Activated CD4-positive, CD25-positive, alpha-beta regulatory T cell treated with anti-CD3 and anti-CD28 coated beads, Interleukin-2, amount 50 U/mL, for 72 hours (primary cell): ENCODE measurements at places on chromosomes 13 and 19.

DNA sequence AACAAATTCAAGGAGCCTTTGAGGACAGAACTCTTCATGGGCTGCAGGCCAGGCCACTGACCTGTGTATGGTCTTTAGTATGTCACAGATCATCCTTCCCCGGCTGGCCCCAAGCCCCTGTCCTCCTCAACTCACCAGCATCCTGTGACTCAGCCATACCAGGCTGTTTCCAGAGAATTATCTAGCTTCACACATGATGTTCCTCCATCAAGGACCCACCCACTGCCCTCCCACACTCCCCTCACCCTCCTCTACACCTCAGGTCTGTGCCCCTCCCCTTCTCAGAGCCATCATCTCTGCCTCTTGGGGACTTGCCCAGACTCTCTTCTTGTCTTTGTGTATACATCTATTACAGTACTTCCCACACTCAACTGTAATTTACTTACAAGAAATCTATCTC is 14.7 kb downstream of the DCT start:
- DNase-seq: no peak

DNA sequence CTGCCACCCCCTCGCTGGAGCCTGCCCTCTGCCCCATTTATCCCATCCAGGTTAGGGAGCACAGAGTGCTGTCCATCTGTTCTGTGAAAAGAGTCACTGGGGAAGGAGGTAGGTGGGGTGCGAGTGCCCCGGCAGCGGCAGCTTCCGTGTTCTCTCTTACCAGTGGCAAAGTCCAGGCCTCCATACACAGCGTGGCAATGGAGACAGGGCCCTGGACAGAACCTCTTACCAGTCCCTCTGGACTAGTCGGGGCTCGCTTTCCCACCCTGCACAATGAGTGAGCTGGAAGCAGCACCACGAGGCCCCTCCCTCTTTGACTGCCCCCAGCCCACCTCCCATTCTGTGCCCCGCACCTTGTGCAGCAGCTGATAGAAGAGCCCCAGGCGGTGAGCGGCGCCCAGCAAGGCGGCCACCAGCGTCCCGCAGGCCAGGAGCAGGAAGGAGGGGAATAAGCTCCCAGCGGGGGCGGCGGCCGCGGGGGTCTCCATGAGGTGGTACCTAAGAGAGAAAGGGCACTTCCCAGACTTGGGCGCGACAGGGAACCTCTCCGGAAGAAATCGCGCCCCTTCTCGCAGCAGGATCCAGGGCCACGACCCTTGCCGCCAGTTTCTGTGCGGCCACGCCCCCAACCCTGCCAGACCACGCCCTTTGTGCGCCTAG is 17.5 kb downstream of the SYDE1 start:
- peak; percentile 40 for DNase-seq

DNA sequence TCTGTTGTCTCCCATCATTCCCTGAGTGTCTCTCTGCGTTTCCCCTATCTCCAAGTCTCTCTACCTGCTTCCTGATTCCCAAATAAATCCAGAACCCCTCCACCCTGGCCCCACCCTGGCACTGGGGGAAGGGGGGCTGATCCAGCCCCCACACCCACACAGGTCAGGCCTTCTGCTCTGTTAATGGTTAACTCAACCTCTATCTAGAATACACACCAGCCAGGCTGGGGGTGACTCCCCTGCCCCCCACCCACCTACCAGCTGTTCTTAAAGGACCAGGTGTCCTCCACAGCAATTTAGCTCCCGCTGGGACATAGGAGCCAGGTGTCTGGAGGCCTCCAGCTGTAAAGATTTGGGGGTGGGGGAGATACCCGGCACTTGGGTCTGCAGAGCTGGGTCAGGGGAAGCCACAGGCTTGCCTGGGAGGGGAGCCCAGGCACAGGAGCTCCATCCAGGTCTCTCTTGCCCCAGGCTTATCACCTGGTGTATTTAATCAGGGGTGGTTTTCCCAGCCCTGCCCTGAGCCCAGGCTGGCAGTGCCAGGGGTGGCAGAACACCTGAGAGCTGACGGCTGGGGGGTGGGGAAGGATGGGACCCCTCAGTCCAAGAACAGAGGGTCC is 3.9 kb downstream of the IRF2BP1 start:
- DNase-seq: no peak

DNA sequence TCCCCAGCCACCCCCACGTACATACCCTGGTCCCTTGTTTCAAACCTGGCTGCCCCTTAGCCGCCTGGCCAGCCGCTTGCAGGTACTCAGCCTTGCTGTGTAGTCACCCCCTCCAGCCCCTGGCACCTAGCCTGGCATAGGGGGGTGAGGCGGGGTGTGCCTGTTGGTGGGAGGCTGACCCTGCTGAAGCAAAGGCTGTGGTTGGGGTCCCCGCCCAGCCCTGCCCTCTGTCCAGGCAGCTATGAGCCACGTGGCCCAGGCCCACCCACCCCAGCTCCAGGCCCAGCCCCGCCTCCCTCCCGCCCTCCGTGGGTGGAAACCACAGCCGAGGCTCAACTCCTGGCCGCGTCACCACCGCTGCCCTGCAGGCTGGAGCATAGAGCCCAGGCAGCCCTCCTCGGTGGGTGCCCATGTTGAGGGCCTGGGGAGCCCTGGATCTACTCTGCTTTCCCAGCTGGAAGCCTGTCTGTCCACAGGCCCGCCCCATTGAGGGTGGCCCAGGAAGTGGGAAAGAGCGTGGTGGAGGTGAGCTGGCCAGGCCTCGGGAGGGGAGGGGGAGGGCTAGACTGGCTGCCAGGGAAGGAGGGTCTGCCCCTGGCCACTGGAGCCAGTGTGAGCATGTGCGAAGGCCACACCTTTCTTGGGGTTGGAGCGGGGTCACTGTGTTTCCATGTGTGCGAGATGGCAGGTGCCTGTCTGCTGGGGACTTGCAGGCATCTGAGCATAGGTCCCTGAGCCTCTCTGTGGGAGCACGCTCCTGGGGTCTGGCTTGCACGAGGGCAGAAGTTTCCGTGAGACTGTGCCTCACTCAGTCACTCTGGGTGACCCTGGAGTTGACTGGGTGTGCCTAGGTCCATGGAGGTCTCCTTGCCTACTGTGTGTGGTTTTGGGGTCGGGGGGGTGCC is 31.0 kb downstream of the PAK4 start:
- no peak for DNase-seq

DNA sequence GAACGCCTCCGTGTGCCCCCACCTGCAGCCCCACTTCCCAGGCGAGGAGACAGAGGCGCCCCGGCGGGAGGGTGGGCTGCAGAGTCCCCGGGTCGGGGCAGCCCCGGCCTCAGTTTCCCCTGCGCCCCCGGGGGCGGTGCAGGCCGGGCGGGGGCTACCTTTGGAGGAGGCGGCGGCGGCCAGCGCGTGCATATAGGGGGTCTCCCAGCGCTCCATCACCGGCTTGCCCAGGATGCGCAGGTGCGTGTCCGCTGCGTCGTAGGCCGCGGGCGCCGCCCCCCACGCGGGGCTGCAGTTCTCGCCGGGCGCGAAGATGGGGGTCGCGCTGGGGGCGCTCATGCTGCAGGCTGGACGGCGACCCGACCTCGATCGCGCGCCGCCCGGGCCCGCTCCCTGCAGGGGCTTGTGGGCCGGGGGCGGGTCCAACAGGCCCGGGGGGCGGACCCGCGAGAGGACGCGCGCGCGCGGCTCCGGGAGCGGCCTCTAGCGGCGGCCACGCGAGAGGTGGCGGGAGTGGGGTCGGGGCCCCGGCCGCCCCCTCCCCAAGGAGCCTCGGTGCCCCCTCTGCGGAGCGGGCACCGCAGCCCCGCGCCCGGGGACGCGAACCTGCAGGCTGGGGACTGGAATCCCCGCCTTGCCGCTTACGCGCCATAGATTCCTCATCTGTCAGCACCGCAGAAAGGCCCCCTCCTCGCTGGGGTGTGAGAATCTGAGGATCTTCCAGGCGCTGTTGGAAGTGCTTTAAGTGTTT is at the start of gene GAMT:
GAMT (minus strand) TSS at position 405 of the 751 bp plus-strand sequence; CDS start at position 339, 66 bp downstream.
- peak; percentile 53 for DNase-seq

- no peak for DNase-seq
Observed at GRCh38 chr19:6263306-6263705, 16.5 kb downstream of the MLLT1 start.

- no peak for DNase-seq
Observed at GRCh38 chr19:22422211-22422610, at the start of gene ZNF98. ZNF98 (minus strand) TSS chr19:22422346; CDS start chr19:22422224, 122 bp downstream.

GRCh38 chr13:67228031-67228430 is 2.1 kb downstream of the PCDH9 start:
- no peak for DNase-seq

- no peak for DNase-seq
Observed at GRCh38 chr19:3833578-3834348, 35.1 kb downstream of the ZFR2 start.

GRCh38 chr13:114122591-114123211 is 9.7 kb downstream of the RASA3 start:
- DNase-seq: no peak

DNA sequence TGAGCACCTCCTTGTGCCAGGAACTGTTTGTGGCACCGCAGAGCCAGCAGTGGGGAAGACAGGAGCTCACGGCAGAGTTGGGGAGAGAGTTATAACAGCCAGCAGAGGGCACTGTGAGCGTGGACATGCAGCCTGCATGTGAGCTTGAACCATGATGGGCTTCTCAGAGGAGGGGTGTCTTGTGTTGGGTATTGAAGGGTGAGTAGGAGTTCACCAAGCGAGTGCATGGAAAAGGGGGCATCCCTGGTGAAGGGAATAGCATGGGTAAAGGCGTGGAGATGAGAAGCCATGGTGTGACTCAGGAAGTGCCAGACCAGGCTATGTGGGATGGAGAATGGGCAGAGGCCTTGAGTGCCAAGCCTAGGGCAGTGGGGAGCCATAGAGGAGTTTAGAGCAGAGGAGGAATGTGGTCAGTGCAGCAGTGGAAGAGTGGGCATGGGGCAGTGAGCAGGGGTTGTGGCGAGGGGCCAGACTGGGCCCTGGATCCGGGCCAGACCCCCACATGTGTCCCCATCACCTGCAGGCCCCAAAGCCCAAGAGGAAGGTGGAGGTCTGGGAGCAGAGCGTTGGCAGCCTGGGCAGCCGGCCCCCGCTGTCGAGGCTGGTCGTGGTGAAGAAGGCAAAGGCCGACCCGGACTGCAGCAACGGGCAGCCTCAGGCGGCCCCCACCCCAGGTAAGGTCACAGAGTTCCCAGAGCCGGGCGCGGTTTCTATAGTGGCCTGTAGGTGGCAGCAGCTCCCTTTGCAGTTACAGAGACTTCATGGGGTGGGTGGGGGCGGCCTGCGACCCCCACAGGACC is 11.8 kb upstream of the SHD start:
- peak; percentile 67 for DNase-seq

DNA sequence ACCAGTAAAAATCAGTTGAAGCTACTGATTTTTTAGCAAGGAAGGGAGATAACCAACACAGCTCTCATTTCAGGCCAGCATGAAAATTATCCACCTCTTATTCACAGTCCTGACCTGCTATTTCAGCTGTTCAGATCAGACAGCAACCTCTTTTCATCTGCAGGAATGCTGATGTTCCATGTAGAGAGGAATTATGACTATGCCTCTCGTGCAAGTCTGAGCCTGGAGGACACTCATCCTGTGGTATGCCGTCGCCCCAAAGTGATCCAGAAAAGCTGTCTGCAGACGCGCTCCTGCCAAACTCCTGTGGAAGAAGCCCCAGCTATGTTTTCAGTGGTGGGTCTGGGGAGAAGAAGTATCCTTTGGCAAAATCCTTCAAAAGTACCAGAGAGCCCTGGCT is 563.5 kb upstream of the SLITRK1 start:
- DNase-seq: no peak

DNA sequence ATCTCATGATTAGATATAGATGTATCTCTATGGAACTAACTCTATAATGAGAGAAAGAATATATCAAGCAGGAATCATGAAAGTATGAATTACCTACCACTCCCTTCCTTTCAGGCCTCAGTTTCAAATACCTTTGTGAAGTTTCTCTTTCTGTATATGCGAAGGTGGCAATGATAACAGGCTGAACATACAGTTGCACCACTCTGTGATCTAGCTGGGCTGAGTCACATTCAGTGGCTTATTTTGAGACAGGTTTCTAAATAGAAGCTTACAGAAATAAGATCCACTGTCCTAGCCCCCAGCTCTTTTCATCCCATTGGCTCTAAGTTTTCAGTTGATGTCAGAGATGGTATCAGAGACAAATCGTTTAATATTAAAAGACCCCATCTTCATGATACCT is 662.0 kb downstream of the SLITRK1 start:
- no peak for DNase-seq

- DNase-seq: peak; percentile 61
Observed at GRCh38 chr19:12668932-12669269, 2.3 kb downstream of the WDR83 start.

- DNase-seq: no peak
Observed at GRCh38 chr13:26867451-26868091, 107.0 kb upstream of the GPR12 start.

- DNase-seq: no peak
Observed at GRCh38 chr19:10219678-10220077, 11.5 kb downstream of the S1PR2 start.

DNA sequence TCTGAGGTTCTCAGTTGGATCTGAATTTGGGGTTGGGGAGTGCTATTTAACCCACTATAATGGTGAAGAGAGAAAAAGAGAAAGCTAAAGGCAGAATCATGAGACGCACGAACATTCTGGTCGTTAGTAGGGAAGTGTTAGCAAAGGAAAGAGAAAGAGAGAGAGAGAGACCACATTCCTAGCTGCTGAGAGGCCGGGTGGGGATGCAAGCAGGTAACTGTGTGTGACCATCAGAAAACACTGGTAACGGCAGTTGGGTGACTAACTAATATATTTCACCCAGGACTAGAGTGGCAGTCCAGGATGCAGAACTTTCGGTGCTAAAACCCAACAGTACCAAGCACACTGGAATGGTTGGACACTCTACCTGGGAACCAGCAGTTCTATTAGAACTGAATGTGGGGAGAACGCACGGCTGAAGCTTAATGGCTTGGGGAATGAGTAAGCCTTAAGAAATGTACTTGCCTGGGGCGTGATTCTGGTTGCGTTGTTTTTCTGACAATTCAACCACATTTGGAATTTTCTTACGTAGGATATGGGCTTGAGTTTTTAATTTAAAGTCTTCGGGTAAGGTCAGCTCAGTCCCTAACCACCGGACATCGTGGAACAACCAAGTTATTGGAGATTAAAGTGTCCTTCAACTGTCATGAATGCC is 130.2 kb downstream of the DNAJC15 start:
- DNase-seq: no peak

DNA sequence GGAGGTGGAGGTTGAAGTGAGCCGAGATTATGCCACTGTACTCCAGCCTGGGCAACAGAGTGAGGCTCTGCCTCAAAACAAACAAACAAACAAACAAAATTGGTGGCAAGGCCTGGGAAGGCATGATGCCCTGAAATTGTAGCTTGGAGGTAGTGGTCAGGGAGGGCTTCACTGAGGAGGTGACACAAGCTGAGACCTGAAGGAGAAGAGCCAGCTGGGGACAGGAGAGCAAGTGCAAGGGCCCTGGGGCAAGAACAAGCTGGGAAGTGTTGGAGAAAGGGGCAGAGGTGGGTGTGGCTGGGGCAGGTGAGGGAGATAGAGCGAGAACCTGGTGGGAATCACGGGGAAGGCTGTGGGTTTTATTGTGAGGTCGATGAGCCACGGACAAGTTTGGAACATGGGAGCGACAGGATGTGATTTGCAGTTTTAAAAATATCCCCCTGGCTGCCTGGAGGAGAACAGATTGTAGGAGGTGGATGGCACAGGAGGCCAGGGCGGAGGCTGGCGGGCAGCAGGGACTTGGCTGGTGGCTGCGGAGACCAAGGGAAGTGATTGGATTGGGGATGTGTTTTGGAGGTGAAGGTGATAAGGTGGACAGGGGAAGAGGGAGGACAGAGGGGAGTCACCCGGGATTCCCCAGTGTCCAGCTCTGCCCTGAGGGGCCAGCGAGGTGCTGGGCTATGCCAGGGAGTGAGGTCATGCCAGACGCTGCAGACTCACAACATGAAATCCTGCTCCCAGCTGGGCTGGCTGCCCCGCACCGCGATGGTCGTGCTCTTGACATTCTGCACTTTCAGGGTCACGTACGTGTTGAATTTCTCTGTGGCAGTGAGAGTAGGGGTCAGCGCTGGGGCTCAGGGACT is 14.0 kb downstream of the UNC13A start:
- no peak for DNase-seq
